ENCODE measurements at places on chromosomes 6 and 20.

- no peak for DNase-seq
Observed at GRCh38 chr6:71342772-71343171, 54.2 kb downstream of the OGFRL1 start.

DNA sequence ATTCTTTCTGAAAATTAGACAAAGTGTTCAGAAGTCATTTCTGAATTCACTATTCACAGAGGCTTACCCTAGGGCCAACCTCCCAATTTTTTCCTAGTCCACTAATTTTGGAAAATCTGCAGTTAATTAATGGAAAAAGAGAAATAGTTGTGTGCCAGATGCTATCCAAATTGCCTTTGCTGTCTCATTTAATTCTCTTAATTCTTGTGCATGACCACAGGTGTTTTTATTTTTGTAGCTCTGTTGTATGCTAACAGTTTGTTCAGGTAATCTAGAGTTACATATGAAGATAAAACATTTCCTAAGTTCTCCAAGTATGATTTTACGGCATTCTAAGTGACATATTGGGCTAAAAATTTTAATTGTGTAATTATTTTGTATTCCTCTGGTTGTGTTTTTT is 96.8 kb downstream of the SCAF8 start:
- no peak for DNase-seq

- no peak for DNase-seq
Observed at GRCh38 chr6:53929041-53929820, 134.4 kb downstream of the LRRC1 start.

- peak; percentile 47 for DNase-seq
Observed at GRCh38 chr6:16331384-16332174, 93.2 kb downstream of the GMPR start.

GRCh38 chr6:144824018-144824417 is 538.9 kb downstream of the UTRN start:
- DNase-seq, result no peak

DNA sequence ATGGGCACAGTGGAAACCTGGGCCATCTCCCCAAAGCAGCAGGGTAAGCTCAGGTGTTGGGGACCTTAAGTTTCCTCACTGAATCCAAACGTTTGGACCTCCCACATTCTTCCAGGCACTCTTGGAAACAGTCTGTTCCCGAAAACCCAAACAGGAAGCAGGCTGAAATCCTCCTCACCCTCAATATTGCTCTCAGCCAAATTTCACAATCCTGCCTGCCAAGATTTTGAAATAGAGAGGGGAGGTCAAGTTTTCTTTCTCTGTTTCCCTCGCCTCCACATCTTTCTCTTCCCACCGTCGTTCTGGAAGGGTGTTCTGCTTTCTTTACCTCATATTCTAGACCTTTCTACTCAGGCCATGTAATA is 392.0 kb upstream of the SASH1 start:
- no peak for DNase-seq

GRCh38 chr6:8194490-8194889 is 92.1 kb upstream of the EEF1E1 start:
- no peak for DNase-seq

Measured in stimulated activated CD8-positive, alpha-beta memory T cell treated with anti-CD3 and anti-CD28 coated beads, Interleukin-7, amount 100 ng/mL, for 1 hour (primary cell).